ENCODE measurements at places on chromosomes 7 and 10.

DNA sequence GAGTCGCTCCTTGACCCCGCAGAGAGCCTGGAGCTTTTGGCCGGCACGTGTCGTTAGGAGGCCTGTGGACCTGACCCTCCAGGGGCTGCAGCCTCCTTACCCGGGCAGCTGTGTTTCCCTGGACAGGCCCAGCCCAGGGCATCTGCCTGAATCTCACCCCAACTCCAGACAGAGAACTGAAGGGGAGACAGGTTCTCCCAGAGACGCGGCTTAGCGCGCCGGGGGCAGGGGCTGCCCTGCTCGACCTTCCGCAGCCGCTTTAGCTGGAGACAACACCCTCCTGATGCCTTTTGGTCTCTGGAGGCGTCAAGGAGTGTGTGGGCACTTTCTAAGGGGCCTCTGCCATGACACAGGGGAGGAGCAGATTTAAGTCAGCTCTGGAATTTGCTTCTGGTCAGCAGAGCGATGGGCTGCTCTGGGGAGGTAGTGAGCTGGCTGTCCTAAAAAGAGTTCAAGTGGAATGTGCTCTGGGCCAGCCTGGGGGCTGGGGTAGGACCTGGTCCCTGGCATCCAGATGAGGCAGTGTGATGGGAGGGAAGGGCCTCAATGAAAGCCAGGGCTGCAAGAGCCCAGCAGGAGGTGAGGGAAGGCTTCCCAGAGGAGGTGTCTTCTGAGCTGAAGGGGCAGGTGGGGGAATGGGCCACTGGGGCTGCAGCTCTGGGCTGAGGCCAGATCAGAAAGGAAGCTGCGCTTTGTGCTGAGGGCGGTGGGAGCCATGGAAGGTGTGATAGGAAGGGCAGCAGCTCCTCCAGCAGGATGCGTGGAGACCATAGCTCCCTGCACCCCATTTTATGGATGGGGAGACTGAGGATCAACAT lies 5.8 kb downstream of the GRIFIN start:
- no peak for DNase-seq

- DNase-seq = no peak
Measured at GRCh38 chr10:35558276-35558675, 46.9 kb upstream of the GJD4 start.

DNA sequence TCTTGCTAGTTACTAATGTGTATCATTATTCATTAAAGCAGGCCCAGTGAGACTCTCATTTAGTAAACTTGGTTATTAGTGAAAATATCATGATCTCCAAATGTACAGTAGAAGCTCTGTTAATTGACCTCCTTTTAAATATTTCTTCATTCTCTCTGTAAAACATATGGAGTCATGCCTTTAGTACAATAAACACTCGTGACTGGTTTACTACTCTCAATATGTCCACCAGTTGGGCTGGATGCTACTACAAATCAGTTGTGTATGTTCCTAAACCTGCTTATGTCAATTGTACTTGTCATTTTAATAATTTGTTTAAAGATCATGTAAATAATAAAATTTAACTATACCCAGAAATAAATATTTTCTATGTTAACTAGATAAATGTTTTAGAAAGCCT lies 68.6 kb upstream of the COMTD1 start:
- no peak for DNase-seq

DNA sequence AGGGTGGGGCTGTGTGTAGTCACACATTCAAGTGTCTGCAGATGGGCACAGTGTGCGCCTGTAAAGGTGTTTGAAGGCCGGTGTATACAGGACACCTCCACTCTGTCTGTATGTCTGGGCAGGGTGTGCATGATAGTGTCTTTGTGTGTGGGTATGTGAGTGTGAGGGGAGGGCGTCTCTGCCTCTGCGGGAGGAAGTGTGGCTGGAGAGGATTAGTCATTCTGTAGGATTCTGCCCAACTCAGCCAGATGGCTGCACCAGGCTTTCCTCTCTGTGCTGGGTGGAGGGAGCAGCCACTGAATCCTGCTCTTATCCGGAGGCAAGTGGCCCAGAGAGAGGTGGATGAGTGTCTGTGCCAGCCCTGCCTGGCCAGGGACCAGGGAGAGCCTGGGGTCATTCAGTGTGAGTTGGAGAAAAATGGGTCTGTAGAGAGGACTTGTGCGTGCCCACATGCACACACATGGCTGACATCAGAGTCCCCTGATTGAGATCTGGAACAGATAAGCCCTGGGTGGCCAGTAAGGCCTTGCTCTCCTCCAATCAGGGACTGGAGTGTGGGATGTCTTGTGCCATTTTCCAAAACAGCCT lies 1.7 kb downstream of the SFXN3 start:
- peak; percentile 74 for DNase-seq

DNA sequence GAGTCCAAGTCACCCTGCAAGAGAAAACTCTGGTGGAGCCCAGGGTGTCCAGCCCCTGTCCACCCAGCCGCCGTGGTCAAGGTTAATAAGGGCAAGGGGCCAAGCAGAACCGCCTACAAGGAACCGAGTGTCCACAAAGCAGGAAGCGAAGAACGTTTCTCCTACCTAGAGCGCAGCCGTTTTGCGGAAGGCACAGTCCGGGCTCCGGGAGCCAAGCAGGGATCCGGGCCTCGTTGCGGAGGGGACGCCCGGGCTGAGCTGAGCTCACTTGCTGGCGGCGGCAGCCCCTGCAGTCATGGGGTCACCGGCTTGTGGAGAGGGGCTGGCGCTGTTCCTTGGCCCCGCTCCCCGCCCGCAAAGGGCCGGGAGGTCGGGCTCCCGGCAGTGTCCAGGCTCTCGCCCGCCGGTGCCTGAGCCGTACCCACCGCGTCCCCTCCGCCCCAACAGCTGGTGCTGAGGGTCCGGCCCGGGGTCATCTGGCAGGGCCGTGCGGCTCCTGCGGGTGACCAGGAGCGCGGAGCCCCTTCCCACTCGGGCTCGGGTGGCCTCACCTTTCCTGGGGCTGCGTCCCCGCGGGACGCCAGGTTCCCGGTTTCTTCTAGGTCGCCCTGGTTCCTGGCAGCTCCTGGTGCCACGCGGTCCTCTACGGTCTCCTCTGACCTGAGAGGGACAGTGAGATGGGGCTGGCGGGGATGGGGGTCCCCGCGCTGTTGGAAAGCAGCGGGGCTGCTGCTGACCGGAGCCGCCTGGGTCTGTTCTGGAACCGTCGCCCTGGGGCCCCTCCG lies 14.0 kb upstream of the ZNF273 start:
- DNase-seq = no peak

GRCh38 chr7:152477079-152477478 lies 41.3 kb upstream of the KMT2C start:
- no peak for DNase-seq

- DNase-seq = no peak
Measured at GRCh38 chr10:44968091-44968490, 8.5 kb downstream of the RASSF4 start.

GRCh38 chr7:66790196-66790595 lies 49.7 kb downstream of the RABGEF1 start:
- no peak for DNase-seq

DNA sequence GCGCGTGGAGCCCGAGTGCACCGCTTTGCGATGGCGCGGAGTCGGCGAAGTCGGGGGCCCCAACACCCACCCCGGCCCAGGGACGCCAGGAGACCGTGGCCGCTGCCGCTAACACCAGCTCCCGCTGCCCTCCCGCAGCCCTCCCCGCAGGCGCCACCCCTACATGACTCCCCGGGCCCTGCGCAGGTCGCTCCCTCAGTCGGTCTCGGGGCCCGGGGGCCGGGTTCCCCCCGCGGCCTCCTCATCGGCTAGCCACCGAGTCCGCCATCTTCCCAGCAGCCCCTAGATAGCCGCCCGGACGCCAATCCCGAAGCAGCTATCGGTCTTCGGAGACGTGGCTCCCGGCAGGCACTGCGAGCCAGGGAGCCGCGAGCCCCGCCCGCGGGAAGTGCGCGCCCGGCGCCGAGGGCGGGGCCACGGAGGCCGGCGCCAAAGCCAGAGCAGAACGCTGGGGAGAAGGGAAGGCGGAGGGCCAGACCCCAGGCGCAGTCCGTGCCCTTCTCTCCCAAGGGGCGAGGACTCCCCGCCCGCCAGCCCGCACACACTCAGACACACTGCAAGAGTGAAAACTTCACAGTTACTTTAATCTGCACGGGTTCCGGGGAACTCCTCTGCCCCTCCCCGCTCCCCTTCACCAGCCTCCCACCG lies at the start of gene FASTK:
Gene FASTK, minus strand, starts transcription at position 288 of the 648 bp plus-strand sequence. Its CDS starts 43 bp downstream, at position 245.
- DNase-seq = peak; percentile 83

DNA sequence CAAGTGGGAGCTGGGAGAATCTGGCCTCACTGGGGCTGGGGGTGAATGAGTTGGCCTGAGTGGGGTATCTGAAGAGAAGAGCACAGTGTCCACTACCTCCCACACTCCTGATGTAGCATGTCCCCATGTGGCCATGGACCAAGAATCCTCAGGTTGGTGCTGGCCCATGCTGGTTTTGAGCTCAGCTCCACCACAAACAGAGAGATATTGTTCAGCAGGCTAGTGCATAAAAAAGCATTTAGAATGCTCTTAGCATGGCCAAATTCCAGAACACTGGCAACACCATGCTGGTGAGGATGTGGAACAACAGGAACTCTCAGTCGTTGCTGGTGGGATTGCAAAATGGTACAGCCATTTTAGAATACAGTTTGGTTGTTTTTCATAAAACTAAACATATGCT lies 61.4 kb downstream of the FRMPD2 start:
- no peak for DNase-seq

GRCh38 chr10:5905854-5906507 lies 15.9 kb downstream of the FBH1 start:
- DNase-seq = no peak

DNA sequence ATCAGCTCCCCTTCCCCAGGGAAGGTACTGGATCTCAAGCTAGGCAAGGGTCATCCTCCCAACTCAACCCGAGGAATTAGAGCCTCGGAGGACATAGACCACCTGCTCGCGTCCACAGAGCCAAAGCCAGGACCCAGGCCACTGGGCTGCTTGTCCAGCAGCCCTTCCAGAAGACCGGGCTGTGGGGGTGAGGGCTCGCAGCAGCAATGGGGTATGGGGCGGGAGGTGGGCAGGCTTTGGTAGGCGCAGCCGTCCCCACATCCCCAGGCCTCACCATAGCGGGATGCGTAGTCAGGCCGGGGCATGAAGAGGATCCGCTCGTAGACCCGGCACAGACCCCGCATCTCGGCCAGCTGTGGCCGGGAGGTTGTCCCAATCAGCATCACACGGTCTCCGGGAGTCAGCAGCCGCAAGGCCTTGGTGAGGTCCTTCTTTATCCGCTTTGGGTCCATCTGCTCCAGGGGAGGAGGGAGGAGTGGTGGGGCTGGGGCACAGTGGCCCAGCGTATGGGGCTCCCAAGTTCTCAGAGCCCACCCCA lies 5.0 kb upstream of the ASB10 start:
- DNase-seq = no peak

- DNase-seq = no peak
Measured at GRCh38 chr7:33842150-33842549, 63.2 kb upstream of the BMPER start.

DNA sequence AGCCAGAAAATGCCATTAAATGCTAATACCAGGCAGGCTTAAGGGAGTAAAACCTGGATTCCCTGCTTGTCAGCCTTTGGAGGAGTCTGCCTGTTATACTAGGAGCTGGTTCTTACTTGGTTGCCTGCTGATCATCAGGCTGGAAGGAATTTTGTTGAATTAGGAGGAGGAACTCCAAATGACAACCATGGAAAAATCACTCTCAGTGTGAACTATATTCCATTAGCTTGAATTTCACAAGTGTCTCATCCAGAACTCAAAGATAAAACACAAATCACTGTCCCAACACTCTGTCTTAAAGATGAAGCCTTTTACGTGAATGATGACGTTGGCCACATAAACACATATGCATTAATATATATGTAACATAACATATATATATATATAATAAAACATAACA lies 238.9 kb upstream of the PLXDC2 start:
- no peak for DNase-seq

DNA sequence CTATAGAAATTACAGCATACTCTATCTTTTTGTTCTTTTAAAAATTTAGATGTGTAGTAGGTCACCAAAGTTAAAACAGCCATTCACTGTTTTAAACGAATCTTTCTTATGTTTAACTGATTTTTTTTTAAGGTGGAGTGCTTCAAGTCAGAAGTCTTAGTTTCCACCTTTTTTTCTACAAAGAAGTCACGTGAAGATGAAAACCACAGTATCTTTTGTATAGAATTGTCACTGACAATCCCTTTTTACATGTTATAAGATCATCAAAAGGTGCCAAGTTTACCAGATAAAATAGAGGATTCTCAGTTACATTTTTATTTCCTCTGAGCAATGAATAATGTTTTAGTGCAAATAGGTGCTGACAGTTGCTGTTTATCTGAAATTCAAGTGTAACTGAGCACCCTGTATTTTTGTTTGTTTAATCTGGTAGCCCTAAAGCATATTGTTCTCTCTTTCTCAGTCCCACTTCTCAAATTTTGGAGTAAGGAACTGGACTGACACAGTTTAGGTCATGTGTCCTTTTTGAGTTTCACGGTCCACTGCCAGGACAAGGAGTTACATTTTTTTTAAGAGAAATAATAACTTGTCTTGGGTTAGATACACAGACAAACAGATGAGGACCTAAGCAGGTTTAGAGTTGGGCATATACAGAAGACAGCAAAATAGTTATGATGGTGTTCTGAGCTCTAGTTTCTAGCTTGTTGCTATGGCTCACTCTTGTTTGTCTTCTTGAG lies 233.2 kb upstream of the MBL2 start:
- DNase-seq = no peak

GRCh38 chr7:20327055-20327454 lies 3.6 kb upstream of the ITGB8 start:
- DNase-seq = peak; percentile 86

- DNase-seq = no peak
Measured at GRCh38 chr7:87624628-87625027, 3.6 kb upstream of the RUNDC3B start.

- no peak for DNase-seq
Measured at GRCh38 chr10:119166118-119166500, 595 bp upstream of the SFXN4 start.

- no peak for DNase-seq
Measured at GRCh38 chr10:109933984-109934565, 10.8 kb upstream of the XPNPEP1 start.

DNA sequence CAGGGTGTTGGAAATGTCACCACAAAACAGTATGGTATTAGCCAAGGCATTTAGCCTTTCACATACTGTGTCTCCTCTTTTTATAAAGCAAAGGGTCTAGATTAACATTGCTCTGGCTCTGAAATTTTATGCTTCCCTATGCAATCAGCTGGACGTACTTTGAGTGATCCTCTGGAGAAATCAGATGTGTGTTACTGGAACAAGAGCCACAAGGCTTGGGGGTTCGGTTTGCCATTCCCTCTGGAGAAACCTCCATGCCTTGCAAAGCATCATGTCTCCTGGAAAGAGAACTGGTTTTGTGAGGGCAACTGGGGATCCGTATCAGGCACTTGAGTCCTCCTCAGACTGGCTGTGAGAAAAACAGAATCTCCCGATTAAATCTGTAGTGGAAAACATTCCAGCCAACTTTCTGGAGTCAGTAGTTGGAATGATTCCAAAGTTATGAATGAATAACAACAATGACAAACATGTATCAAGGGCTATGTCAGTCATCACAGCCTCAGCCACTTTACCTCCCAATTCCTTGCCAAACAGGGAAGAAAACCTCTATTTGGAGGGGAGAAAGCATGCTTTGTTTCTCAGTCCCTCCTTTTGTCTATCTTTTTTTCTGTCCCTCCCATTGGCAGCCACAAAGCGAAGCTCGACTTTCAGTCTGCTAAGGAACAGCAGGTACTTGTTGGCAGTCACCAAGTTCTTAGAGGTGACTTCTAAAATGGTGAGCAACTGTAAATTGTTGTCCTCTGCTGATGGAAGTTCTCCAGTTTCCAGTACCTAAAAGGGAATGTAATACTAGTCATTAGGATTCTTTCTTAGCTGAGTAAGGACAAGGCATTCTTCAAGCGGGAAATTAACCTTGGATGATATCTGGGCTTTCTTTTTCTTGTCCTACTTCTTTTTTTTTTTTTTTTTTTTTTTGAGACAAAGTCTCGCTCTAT lies 864.8 kb upstream of the AUTS2 start:
- DNase-seq = no peak

All from kidney glomerular epithelial cell (primary cell).